ENCODE measurements at places on chromosomes 12 and 14.

DNA sequence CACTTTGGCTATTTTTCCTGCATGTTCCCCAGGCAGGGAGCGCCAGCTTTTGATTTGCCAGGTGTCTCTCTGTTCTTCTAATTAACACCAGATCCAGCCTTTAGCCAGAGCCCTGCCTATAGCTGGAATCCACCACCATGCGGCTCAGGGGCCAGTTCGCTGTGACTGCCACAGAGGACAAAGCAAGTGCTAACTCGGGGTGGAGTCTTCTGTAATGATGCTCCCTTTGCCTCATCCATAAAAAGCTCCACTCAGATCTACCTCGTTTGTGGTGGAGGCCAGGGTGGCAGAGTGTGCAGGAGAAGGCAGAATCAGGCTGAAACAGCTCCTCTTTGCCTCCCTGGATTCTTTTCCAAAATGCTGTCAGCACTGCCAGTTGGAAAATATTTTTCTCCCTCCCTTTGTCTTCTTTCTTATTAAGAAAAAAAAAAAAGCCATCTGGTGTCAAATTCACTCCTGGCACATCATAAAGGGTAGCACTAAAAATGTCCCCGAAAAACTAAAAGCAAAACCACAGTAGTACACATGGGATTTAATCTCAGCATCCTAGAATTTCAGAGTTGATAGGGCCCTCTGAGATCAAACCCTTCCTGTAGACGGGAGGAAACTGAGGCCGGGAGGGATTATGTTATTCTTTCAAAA, 18.0 kb upstream of the CTDSP2 start:
- DNase-seq, result peak; percentile 66

DNA sequence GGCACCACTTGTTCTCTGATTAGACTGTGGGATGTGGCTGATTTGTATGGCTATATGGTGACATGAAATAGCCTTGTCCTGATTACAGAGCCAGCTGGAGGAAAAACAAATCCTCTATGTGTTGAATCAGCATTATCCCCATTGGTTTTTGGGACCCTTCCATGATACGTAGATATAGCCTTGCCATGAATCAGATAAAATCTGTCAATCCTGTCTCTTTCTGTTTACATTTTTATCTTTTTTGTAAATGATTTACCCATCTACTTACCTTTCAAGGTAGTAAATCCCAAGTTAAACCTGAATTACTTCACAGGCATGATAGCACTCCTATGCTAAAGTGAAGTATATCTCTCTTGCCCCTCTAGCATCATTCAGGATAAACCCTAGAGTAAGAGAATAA, 789.3 kb downstream of the TMTC2 start:
- no peak for DNase-seq

- peak; percentile 18 for DNase-seq
Observed at GRCh38 chr14:62455446-62455845, 589.8 kb downstream of the KCNH5 start.

GRCh38 chr12:58801986-58802385, 118.3 kb downstream of the LRIG3 start:
- no peak for DNase-seq

- peak; percentile 73 for DNase-seq
Observed at GRCh38 chr12:64608901-64609535, 1.3 kb upstream of the RASSF3 start.

DNA sequence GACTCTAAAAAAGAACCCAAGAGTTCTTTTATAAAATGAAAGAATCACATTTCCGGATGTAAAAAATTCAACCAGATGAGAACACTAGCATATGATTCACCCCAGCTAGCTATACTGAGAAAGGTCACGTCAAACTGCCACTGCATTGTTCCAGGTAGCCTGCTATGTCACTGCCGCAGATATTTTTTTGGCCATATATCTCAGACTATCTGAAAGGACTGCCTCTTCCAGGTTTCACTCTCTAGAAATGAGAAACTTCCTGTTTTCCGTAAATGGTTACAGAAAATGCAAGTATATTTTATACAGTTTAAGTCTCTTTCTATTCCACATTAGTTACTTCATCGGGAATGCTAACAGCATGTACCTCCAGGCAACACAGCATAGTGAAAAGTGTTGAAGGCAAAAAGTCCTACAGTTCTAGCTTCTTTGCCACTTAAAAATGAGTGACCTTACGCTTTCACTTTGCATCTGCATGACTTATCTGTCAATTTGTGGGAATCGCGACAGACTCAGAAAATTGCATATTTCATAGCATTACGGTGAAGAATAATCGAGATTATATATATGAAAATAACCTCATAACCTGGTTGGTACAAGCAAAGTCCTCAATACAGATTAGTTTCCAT, 105.2 kb downstream of the MED13L start:
- no peak for DNase-seq

DNA sequence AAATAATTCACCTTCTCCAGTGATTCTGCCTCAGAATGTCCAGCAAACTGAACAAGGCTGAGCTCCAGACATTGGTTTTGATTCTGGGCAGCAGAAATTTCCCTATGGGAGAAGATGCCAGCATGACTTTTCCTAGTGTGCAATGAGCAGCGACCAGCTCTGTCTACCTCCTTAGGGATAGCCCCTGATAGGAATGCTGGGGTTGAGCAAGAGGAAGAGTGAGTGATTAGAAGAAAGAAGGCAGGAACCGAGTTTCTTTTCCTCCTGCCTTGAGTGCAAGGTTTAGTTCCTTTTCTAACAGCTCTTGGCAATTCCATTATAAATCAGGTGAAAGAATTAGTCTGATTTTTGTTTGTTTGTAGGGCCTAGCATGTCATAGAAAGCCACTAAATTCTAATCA, 379.0 kb downstream of the DAD1 start:
- DNase-seq, result no peak

DNA sequence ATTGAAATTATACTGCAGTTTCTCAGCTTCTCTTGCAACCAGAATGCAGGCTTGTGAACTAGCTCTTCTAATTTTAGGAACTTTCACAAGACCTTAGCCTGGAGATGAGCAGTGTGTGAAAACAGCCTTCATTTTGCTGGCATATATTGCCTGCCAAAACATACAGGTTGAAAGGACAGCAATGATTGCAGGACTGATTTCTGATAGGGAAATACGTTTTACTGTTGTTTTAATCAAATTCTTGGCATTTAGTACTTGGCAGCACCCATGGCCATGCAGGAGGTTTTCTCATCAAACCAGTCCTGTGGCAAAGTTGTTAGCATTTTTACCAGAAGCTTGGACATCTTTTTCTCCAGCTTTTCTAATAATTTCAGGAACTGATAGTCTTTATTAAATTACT, 91.9 kb upstream of the MUCL1 start:
- DNase-seq, result no peak

DNA sequence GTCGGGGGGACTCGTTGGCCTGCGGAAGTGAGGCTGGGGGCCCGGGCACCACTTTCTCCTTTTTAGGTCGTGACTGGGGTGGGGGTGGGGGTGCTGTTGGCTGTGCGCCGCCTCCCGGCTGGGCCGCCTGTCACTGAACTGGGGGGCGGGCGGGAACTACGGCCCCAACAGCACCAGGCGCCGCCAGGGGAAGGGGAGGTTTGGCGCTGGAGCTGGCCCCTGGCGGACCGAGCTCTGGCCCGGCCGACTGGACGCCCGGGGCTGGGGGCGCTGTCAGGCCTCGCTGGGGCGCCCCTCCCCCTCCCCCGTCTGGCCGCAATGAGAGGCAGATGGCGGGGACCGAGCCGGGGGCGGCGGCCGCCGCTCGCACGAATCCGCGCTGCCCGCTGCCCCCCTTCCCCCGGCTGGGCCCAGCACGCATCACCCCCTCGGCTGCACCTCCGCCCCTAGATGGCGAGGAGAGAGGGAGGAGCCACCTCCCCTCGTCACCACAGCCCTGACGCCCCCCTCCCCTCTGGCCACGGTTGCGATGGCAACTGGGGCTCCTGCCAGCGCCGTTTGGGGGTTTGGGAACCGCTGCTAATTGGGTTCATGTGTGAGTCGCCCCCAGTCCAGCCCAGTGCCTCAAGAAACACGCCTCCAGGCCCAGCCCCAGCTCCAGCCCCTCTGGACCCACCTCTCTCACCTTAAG, 723 bp downstream of the NFATC4 start:
- DNase-seq, result peak; percentile 83

- peak; percentile 1 for DNase-seq
Observed at GRCh38 chr14:71885301-71885700, 46.9 kb upstream of the RGS6 start.

DNA sequence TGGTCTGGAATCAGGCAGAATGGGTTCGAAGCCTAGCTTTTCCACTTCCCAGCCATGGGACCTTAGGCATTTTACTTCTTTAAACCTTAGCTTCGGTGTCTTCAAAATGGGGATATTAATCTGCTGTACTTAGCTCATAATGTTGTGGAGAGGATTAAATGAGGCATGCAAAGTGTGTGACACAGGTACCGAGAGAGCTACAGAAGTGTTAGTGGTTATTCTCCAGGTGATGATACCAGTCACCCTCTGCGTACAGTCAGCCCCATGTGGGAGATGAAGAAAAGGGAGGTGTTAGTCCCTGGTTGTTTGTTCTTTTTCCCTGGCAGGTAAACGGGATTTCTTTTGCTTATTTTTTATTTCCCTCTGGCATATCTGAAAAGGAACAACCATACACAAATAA, 212.1 kb downstream of the PHLDA1 start:
- DNase-seq, result no peak

DNA sequence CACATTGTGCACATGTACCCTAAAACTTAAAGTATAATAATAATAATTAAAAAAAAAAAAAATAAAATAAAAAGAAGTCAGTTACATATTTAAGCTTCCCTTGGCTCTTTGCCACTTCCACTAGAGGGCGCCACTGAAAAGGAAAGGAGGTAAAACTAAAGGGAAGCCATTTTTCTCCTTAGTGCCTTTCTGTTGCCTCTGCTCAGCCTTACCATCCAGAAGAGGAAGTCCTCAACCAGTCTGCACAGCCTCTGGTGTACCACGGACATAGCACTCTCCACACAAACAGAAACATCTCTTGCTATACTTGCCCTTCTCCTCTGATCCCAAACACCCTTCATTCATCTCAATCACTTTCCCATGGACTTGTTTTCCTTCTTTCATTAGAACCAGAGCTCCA, 169.0 kb upstream of the EEA1 start:
- peak; percentile 46 for DNase-seq

- no peak for DNase-seq
Observed at GRCh38 chr14:73368616-73369015, 89.7 kb downstream of the NUMB start.

DNA sequence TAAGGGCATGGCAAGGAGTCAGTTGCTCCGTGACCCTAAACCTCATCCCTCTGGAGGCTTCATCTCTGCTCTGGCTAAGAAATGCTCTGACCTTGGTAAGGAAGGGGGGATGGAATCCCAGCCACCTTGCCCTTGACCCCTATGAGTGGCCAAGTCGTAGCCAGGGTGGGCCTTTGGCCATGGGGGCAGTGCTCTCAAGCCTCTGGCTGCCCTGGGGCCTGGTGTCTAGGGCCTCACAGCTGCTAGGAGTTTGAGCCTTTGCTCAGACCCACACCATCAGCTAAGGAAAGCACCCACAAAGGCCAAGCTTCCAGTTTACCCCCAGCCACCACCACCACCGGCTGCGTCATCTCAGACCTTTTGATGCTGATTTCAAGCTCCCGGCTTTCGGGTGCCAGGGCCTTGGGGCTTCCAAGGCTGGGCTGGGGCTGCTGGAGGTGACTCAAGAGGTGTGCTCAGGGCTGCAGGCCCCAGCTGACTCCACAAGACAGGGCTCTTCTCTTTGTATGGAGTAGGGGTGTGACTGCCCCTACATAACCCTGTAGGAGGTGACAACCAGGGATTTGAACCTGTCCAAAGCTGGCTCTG, 3.7 kb downstream of the ASB2 start:
- no peak for DNase-seq

- DNase-seq, result no peak
Observed at GRCh38 chr14:24438223-24439097, 4.1 kb downstream of the SDR39U1 start.

GRCh38 chr12:46332260-46332659, 40.3 kb downstream of the SLC38A2 start:
- DNase-seq, result peak; percentile 86

- no peak for DNase-seq
Observed at GRCh38 chr12:30425445-30425844, 270.2 kb downstream of the IPO8 start.

DNA sequence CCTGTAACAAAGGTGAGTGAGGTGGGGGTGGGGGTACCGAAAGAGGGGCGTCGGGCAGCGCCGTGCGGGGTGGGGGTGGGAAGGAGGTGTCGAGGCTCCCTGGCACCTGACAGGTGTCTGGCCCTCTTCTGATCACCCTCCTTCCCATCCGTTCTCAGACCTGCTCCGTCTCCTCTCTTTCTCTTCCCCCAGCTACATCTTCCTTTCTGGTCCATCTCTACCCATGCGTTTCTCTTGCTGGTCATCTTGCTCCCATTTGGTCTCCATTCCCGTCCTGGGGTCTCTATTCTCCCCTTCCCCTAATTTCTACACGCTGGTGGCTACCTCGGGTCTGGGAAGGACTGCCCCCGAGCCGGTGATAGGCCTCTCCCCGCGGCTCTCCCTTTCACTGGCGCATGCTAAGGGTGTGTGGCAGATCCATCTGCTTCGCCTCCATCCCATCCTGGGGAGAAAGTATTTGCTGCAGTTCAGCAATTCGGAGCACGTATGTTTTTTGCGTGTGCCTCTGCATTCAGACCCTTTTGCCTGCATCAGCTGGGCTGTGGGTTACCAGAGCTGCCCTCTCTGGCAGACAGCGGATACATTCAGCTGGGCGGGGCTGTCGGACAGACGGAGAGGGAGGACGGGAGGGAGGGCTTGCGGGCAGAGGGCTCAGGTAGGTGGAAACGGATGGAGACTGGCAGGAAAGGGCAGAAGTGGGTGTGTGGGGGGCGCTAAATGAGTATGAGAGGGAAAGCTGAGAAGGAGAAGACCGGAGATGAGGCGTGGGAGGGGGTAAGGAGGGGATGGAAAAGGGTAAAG, 730 bp downstream of the CLSTN3 start:
- peak; percentile 61 for DNase-seq

DNA sequence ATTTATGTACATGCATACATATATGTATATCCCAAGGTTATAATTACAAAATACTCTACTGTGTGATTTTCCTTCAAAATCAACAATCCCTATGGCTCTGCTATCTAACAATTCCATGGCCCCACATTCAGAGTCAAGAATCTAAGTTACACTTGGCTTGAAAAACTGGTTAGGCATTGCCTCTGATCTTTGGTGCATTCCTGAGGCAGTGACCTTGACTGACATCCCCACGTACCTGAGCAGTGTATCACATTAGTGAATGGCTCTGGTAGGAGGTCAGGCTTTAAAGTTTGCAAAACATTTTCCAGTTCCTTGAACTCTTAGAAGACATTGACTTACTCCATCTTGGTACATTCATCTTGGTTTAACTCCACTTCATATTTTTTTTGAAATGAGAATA, 8.5 kb upstream of the STON2 start:
- DNase-seq, result no peak
